ENCODE measurements at places on chromosomes 1 and 21.

DNA sequence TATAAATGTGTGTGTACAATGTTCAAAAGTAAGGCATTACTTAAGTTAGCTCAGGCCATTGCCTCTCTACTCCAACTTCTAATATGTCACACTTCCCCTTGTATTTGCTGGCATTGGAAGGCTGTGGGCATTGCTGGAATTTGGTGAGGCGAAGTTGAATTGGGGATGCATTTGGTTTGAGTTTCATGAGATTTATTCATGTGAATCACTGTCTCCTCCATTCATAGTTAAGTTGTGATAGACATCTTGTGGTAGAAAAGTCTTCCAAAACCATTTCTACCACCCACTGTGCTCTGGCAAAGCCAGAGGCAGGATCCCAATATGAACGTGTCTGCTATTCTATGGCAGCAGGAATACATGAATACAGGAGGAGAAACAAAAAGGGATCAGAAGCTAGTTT, 397.8 kb upstream of the USP24 start:
- DNase-seq: no peak

- no peak for DNase-seq
Measured at GRCh38 chr1:43039228-43040055, 80.8 kb upstream of the SLC2A1 start.

DNA sequence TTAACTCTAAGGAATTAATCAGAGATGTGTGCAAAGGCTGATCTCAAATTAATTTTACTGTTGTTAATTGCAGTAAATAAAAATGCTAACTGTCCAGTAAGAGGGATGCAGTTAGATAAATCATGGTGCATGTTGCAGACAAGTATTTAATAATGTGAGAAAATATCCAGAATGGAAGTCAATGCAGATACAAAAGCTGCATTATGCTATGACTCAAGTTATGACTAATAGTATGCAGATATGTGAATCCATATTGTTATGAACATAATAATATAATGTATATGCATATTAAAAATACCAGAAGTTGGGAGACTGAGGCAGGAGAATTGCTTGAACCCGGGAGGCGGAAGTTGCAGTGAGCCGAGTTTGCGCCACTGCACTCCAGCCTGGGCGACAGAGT, 21.4 kb downstream of the RNASEL start:
- no peak for DNase-seq

DNA sequence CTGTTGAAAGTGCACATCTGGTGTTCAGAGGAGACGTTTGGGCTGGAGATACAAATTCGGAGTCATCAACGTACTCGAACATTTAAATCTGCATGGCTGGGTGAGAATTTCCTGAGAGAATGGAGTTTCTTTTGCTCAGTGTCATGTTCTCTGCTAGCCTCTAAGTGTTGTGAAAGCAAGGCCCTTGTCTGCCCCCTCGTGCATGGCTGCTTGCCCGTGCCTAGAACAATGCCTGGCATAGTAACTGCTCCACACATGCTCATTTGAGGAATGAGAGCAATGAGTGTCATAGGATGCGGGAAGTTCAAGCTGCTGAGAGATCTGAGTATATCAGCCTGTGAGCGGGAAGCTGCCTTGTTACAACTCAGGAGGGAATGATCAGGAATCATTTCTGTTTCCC, 171.1 kb upstream of the CSF3R start:
- DNase-seq: no peak

- no peak for DNase-seq
Measured at GRCh38 chr1:147598621-147599361, 57.5 kb downstream of the BCL9 start.

DNA sequence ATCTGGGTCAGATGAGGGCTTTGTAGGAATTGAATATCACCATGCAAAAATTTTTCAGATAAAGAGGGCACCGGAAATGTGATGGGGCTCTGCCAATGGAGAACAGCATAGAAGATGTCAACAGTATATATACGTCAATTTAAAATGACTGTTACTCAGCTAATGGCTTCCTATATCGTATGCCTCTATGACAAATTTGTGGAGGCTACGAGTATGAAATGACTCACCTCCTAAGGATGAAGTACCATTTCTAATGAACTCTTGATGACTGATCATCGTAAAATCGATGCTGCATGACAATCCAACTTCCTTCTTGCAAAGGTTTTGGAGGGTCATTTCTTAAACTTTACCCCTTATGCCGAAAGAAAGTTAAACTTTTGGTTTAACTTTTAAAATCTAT, 450.3 kb upstream of the ZP4 start:
- DNase-seq: no peak

DNA sequence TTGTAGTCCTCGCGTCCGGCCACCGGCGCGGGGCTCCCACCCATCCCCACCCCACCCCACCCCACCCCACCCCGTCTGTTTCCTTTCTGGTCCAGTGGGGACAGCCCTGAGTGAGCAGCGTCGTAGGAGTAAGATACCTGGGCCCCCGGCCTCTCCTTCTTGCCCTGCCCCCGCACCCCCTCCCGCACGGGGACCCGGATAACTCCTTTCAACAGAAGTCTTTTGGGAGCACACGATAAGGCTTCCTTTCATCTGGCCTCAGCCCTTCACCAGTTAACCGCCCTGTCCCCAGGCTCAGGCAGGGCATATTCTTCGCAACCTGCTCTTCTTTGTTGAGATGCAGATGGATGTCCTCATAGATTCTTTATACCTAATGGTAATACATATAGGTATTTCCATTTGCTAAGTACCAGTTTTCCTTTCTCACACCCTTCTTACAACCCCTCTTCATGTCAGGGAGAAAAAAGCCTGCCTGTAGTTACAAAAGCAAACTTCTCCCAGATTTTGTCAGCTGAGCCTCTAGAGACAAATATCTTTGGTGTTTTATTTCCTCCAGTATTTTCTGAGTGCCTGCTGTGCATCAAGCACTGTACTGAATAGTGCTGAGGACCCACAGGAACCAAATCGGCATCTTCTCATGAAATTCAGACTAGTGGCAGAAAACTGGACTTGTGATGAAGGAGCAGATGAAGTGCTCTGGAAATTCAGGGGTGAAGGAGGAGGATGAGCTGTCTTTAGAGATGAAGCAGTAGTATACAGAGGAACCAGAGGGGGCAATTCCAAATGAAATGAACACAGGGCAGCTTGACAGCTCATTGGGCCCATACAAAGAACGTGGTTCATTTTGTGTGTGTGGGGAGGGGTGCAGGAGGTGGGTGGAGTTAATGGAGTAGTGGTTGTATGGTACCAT, 33.6 kb downstream of the SLC2A1 start:
- peak; percentile 26 for DNase-seq

- DNase-seq: peak; percentile 91
Measured at GRCh38 chr1:245156041-245156735, 1.4 kb downstream of the KIF26B start.

DNA sequence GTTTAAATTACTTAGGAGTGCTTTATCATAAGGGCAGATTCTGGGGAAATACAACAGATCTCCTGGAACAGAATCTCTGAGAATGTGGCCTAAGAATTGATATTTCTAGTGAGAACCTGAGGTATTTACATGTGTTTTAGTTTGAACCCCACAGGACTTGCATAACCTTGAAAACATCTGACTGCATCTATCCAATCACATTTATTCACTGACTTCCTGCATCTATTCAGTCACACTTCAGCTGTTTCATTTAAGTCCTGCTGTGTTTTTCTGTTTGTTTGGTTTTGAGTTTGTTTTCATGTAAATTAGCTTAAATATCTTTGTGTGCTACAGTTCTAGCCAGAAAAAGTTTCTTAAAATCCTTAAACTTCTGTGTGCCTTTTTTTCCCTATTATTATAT, 1260.7 kb downstream of the PLA2G4A start:
- no peak for DNase-seq

GRCh38 chr1:45490121-45490625, 790 bp downstream of the TESK2 start:
- DNase-seq: no peak

All from SJSA1 (cell line).